Right forelimb (tissue), 1 donor: ENCODE measurements at places on chromosomes 2 and 18.
A peak's percentile ranks its signal among the peaks of the same experiment; 100 is the strongest.

GRCh38 chr2:173803449-173803848, 161.7 kb downstream of the SP3 start:
- no peak for DNase-seq

GRCh38 chr18:13987956-13988355, 72.6 kb upstream of the MC2R start:
- DNase-seq, result no peak

- no peak for DNase-seq
These were observed 360.7 kb downstream of the FIGN start for GRCh38 chr2:163375070-163375469.

- no peak for DNase-seq
These were observed 44.3 kb upstream of the KLF11 start for GRCh38 chr2:9998916-9999654.

- peak; percentile 94 for DNase-seq
These were observed 60.4 kb downstream of the ATOH8 start for GRCh38 chr2:85813982-85814801.

DNA sequence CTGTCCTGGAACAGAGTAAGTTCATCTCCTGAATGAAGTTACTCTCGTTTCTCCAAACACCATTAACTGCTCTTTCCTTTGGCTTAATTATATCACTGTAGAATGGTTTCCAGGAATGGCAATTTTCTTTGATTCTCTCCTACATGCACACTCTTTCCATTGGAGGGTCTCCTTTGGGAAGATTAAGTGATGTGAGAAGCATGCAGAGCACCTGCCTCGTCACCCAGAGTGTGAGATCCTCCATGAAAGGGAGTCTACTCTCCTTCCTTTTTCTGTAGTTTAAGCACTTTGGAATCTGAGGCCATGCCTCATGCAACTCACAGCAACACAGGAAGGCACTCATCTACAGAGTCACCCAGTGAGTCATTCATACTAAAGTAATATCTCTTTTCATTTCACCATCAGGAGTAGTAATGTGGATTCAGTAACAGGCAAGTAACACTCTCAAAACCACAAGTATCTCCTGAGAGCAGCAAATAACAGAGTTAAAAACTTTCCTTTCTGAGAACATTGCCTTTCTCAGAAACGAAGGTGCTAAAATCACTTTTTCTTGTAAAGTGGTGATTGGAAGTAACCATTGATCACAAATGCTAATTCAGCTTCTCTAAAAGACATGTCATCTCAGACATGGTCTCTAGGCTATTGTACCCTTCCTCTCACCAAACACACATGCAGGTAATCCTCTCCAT, 52.8 kb upstream of the IL1RL1 start:
- DNase-seq, result no peak

GRCh38 chr2:11674983-11675382, 5.0 kb upstream of the NTSR2 start:
- DNase-seq, result no peak

DNA sequence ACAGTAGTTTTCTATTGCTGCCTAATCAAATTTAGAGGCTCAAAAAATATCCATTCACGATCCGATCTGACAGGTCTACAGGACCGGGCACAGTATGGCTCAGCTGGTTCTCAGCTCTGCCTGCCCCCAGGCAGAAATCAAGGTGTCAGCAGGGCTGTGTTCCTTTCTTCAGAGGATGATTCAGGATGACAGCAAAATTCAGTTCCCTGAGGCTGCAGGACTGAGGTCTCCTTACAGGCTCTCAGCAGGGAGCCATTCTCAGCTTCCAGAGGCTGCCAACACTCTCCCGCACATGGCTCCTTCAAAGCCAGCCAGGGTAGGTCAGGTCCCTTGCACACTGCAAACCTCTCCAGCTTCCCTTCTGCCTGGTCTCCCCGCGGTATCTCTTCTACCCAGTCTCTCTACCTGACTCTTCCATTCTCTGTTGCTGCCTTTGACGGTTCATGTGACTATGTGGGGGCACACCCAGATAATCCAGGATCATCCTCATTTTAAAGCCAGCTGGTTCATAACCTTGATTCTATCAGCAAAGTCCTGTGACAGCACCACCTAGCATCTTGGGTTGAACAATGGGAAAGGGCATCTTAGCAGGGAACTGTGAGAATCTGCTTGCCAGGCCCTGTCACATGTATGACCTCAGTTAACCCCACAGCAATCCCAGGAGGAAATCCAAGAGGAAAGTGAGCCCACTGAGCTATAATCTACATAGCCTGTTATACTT, 50.4 kb downstream of the UXS1 start:
- DNase-seq, result no peak

DNA sequence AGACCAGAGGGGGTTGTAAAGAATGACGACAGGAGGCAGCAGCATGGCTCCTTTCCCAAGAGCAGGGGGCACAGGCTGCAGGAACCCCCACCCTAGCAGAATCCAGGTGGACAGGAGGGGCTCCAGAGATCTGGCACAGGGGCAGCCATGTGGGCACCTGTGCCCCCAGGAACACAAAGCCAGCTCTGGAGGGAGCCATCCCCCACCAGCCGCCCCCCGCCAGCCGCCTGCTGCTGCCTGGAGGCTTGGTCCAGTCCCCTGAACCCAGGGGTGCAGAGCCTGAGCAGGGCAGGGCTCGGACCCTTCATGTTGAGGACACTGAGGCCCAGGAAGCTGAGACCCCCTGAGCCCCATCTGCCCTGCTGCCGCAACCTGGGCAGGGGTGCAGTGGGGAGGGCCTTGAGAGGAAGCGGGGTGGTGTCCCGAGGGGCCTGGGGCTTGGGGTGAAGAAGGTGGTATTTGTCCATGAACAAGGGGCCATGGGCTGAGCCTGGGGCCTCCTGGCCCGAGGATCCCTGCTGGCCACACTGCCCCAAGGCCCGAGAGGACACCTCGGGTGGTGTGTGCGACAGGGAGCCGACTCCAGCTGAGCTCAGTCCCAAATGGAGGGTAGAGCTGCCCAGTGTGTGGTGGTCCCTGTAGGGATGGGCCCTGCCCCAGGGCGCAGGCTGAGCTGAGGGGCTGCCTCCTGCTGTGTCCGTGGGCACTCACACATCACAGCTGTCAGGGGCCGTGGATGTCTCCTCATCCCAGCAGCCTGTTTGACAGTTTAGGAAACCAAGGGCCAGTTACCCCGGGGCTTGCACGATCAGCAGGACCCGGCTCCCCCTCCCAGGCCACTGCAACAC, 39.8 kb upstream of the SNED1 start:
- peak; percentile 38 for DNase-seq
